ENCODE measurements at places on chromosomes 11 and 22.

- DNase-seq: no peak
These were observed 764.8 kb upstream of the LUZP2 start for GRCh38 chr11:23732026-23732425.

- DNase-seq: no peak
These were observed 19.6 kb downstream of the CHID1 start for GRCh38 chr11:890794-891540.

- no peak for DNase-seq
These were observed 52.2 kb downstream of the FAT3 start for GRCh38 chr11:92276773-92277172.

- DNase-seq: no peak
These were observed 17.3 kb upstream of the SYT8 start for GRCh38 chr11:1817511-1817910.

GRCh38 chr11:2926611-2927051 lies 2.6 kb downstream of the PHLDA2 start:
- DNase-seq: no peak
